ENCODE measurements at places on chromosomes 12 and 14. TPM values are rescaled to one million over a fixed set of nuclear protein-coding genes. Genes with fewer than 3 reads are reported as not detected.

The IL26 gene
- not detected for total RNA-seq

The GPR65 gene
- total RNA-seq = not detected

The SDR9C7 gene
- total RNA-seq = not detected

The VRK1 gene
- total RNA-seq = 26.5 TPM

The PCK2 gene
- 24.5 TPM for total RNA-seq

The HOXC12 gene
- 5.1 TPM for total RNA-seq

The BCL7A gene
- 14.5 TPM for total RNA-seq

The SPTLC2 gene
- 21.0 TPM for total RNA-seq

The PTPRB gene
- total RNA-seq = 0.33 TPM

The PDE6H gene
- not detected for total RNA-seq

The CDK2 gene
- 72.9 TPM for total RNA-seq

The CISTR gene
- not detected for total RNA-seq

DNA sequence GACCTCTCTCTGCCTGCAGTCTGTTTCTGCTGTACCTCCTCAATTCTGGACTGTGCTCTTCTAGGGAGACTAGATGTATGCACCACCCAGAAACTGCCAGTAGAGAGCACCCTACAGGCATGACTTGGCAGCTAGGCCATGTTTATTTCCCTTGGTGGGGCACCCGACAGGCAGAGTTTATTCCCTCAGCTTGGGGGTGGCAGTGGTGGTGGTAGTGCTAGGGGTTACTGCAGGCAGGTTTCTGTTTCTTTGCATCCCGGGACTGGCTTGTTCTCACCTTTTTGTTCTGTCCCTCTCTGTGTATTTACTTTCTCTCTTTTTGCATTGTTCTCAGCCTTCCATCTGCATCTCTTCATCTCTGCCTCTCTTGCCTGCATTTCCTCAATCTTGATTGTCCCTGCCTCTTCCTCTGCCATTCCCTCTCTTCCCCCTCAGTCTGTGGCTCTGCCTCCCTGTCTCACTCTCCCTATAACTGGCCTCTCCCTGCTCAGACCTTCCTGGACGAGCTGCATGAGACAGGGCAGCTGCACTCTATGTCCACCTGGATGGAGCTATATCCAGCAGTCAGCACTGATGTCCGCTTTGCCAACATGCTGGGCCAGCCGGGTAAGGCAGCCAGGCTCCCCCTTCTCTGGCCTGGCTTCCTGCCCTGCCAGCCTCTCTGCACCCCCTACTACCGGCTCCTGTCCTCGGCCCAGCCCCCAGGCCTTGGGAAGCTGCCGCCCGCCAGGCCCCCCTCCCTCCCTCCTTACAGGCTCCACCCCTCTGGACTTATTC, 13.8 kb downstream of the PRPF40B start:
- H3K27ac ChIP-seq = no peak overlapping the region
- H3K27me3 ChIP-seq = no peaks in the 10 kb centered on the region
- no peaks in the 10 kb centered on the region for H3K4me1 ChIP-seq
- no peak overlapping the region for H3K4me3 ChIP-seq
- H3K36me3 ChIP-seq = no peaks in the 10 kb centered on the region
- DNase-seq = no peak

DNA sequence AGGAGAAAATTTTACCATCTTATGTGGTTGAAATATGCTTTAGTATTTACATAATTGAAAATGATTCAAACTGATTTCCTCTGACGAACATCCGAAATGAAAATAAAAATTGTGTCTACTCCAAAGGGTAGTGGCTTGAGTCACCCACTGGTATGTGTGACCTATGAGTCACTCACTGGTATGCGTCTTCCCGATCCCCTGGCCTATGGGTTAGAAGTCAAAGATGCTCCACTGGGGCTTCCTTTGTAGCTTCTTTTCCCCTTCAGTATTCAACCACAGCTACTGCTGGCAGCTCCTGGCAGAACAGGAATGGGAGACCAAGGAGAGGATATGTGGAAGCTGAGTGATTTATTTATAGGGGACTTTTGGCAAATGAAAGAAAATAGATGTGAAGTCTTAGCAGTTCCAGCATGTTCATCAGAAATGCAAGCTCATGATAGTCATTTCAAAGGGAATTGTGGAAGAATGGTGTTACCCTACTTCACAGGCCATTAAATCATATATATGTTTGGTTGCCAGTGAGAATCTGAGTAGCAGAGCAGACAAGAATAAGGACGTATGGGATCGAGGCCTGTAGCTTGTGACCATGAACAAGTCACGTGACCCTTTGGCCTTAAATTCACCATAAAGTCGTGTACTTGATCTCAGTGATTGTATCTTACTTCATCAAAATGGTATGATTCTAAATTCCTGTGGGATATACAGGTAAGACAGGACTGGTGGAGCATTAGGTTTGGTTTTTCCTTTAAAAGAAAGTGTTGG, 108.3 kb downstream of the CRADD start:
- peak overlapping the region; percentile 93 for H3K27ac ChIP-seq
- H3K36me3 ChIP-seq = no peaks in the 10 kb centered on the region
- 0 out of 2 replicates have a peak overlapping the region, but pooled peaks have one; percentile 16 for H3K4me3 ChIP-seq
- no peaks in the 10 kb centered on the region for H3K27me3 ChIP-seq
- peaks cover 27% of the 10 kb centered on the region for H3K4me1 ChIP-seq
- peak; percentile 79 for DNase-seq

- no peak for DNase-seq
- no peak overlapping the region for H3K4me3 ChIP-seq
- no peaks in the 10 kb centered on the region for H3K36me3 ChIP-seq
- no peaks in the 10 kb centered on the region for H3K4me1 ChIP-seq
- H3K27ac ChIP-seq = no peak overlapping the region
These were observed 578.0 kb upstream of the TMEM132C start for GRCh38 chr12:127688906-127689428.

GRCh38 chr14:76720382-76720813, 40.9 kb upstream of the VASH1 start:
- no peak overlapping the region for H3K27ac ChIP-seq
- no peak for DNase-seq
- no peaks in the 10 kb centered on the region for H3K36me3 ChIP-seq
- no peaks in the 10 kb centered on the region for H3K4me1 ChIP-seq

GRCh38 chr12:54257332-54257731, 22.6 kb downstream of the CBX5 start:
- H3K4me1 ChIP-seq = peaks cover 54% of the 10 kb centered on the region
- peaks cover 5% of the 10 kb centered on the region for H3K36me3 ChIP-seq
- H3K27me3 ChIP-seq = no peaks in the 10 kb centered on the region

- no peaks in the 10 kb centered on the region for H3K36me3 ChIP-seq
- no peaks in the 10 kb centered on the region for H3K27me3 ChIP-seq
- no peak overlapping the region for H3K4me3 ChIP-seq
- no peak overlapping the region for H3K27ac ChIP-seq
These were observed 44.5 kb upstream of the PTPRR start for GRCh38 chr12:70964867-70965510.

DNA sequence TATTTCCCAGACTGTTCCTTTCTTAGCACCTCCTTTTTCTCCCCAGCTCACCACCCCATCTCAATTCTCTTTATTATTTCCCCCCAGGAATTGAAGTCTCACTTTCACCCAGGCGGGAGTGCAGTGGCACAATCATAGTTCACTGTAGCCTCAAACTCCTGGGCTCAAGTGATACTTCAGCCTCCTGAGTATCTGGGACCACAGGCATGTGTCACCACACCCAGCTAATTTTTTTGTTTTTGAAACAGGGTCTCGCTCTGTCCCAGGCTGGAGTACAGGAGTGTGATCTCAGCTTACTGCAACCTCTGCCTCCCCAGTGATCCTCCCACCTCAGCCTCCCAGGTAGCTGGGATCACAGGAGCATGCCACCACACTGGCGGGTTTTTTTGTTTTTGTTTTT, 11.0 kb downstream of the RACGAP1 start:
- no peak overlapping the region for H3K27ac ChIP-seq
- H3K36me3 ChIP-seq = peaks cover 17% of the 10 kb centered on the region
- H3K4me3 ChIP-seq = no peak overlapping the region
- peaks cover 5% of the 10 kb centered on the region for H3K4me1 ChIP-seq

DNA sequence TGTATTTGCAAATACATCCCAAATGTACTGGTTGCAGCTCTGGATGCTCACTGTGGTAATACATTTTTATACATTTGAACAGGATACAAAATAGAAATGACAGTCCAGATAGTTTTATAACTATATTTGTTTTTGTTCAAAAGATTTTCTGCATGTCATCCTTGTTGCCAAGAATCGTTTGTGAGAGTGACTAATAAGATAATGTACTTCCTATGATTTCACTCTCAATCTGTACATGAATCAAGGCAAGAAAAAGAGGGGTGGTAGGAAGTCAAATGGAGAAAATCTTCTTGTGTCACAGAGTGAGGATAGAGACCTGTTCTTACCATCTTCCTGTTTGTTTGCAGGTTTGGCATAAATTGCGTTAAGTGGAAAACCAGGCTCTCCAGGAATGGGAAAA, 13.9 kb downstream of the ARPC3 start:
- DNase-seq = no peak
- peaks cover 19% of the 10 kb centered on the region for H3K36me3 ChIP-seq
- no peaks in the 10 kb centered on the region for H3K4me1 ChIP-seq

DNA sequence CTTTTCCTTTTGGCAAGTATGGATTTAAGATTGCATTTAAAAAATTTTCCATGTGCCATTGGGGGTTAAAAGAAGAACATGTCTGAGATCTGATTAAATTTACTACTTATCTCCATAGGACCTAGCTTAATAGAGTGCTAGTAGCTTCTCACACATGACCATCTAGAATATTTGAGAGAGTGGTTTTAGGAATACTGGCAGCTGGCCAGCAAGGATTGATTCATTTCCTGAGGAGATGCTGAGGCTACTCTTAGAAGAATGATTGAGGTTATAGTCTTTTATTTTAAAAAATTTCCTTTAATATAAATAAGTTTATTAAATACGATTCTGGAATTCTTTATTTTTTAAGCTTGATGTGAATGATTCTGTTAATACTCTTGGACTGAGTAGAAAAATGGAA, 56.2 kb downstream of the MIPOL1 start:
- H3K27ac ChIP-seq = no peak overlapping the region
- no peak overlapping the region for H3K4me3 ChIP-seq
- no peaks in the 10 kb centered on the region for H3K27me3 ChIP-seq
- DNase-seq = no peak
- no peaks in the 10 kb centered on the region for H3K36me3 ChIP-seq

DNA sequence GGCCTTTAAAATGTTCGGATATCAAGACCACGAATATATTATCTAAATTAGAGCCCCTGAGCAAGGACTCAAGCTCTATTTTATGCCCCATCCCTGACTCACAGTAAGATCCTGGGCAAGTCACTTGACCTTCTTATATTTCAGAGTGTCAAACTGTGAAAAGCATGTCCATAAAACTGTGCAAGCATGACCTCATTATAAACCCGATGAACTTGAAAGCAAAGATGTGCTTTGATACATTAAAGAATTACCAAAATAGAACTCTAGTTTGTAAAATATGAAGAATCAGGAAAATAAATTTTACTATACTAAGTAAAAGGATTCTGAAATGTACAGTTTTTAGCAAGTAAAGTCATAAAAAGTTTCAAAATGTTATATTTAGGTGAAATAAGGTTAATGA, 2.9 kb upstream of the CALM1 start:
- peaks cover 2% of the 10 kb centered on the region for H3K4me1 ChIP-seq
- no peak for DNase-seq
- H3K4me3 ChIP-seq = no peak overlapping the region
- H3K27ac ChIP-seq = no peak overlapping the region

- H3K4me1 ChIP-seq = peaks cover 21% of the 10 kb centered on the region
- no peak overlapping the region for H3K4me3 ChIP-seq
- H3K27ac ChIP-seq = peak overlapping the region; percentile 67
- no peaks in the 10 kb centered on the region for H3K36me3 ChIP-seq
- no peak for DNase-seq
- no peaks in the 10 kb centered on the region for H3K27me3 ChIP-seq
These were observed 56.4 kb upstream of the CISTR start for GRCh38 chr12:53808023-53808705.

- no peaks in the 10 kb centered on the region for H3K27me3 ChIP-seq
- H3K36me3 ChIP-seq = no peaks in the 10 kb centered on the region
- H3K4me3 ChIP-seq = peak overlapping the region; percentile 29
- H3K27ac ChIP-seq = peak overlapping the region; percentile 98
These were observed 72.8 kb downstream of the IRF2BPL start for GRCh38 chr14:76955575-76956315.

DNA sequence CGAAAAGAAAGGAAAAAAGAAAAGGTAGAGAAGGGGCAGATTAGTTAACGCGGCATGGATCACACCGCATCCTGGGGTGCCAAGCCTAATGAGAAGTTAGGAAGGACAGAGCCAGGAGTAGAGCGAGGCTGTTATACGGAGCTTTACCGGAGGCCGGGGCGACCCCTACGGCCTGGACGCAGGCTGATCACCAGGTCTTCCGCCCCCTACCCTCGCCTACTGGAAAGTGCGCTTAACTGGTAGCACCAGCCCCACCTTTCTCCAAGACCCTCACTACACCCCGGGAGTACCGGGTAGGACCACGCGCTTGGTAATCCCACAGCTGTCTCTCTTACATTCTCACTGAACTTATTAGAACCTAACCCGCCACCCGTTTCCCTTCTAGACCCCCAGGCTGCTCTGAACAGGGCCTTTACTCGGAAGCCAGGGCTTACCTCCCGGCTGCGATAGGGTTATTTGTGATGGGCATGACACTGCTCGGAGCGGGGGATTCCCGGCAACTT, 33.8 kb downstream of the WBP11 start:
- peak overlapping the region; percentile 97 for H3K27ac ChIP-seq
- H3K27me3 ChIP-seq = no peaks in the 10 kb centered on the region
- no peaks in the 10 kb centered on the region for H3K36me3 ChIP-seq
- peak overlapping the region; percentile 95 for H3K4me3 ChIP-seq

- H3K36me3 ChIP-seq = no peaks in the 10 kb centered on the region
- no peak overlapping the region for H3K27ac ChIP-seq
- H3K4me1 ChIP-seq = no peaks in the 10 kb centered on the region
- peaks cover 4% of the 10 kb centered on the region for H3K27me3 ChIP-seq
- no peak overlapping the region for H3K4me3 ChIP-seq
These were observed 77.3 kb downstream of the HELB start for GRCh38 chr12:66379616-66380015.

GRCh38 chr14:70098250-70098809, 90.4 kb downstream of the SLC8A3 start:
- H3K27me3 ChIP-seq = peaks cover 6% of the 10 kb centered on the region
- no peak overlapping the region for H3K27ac ChIP-seq
- H3K4me1 ChIP-seq = no peaks in the 10 kb centered on the region
- no peaks in the 10 kb centered on the region for H3K36me3 ChIP-seq
- H3K4me3 ChIP-seq = no peak overlapping the region
- DNase-seq = no peak

GRCh38 chr12:90548595-90548994, 406.4 kb downstream of the CCER1 start:
- H3K4me3 ChIP-seq = no peak overlapping the region
- no peaks in the 10 kb centered on the region for H3K27me3 ChIP-seq
- H3K27ac ChIP-seq = no peak overlapping the region
- H3K36me3 ChIP-seq = no peaks in the 10 kb centered on the region
- DNase-seq = no peak

- no peaks in the 10 kb centered on the region for H3K27me3 ChIP-seq
- peaks cover 3% of the 10 kb centered on the region for H3K4me1 ChIP-seq
- DNase-seq = no peak
- no peaks in the 10 kb centered on the region for H3K36me3 ChIP-seq
- H3K27ac ChIP-seq = no peak overlapping the region
- no peak overlapping the region for H3K4me3 ChIP-seq
These were observed 473.0 kb downstream of the PCNX1 start for GRCh38 chr14:71380271-71380670.
